ENCODE measurements at places on chromosomes 1 and 21. TPM values are rescaled to one million over a fixed set of nuclear protein-coding genes. Genes with fewer than 3 reads are reported as not detected.

- DNase-seq = no peak
Measured at GRCh38 chr1:203101813-203102634, 16.2 kb upstream of the MYOG start.

- no peak for DNase-seq
Measured at GRCh38 chr21:27422435-27422834, 455.5 kb upstream of the ADAMTS5 start.

DNA sequence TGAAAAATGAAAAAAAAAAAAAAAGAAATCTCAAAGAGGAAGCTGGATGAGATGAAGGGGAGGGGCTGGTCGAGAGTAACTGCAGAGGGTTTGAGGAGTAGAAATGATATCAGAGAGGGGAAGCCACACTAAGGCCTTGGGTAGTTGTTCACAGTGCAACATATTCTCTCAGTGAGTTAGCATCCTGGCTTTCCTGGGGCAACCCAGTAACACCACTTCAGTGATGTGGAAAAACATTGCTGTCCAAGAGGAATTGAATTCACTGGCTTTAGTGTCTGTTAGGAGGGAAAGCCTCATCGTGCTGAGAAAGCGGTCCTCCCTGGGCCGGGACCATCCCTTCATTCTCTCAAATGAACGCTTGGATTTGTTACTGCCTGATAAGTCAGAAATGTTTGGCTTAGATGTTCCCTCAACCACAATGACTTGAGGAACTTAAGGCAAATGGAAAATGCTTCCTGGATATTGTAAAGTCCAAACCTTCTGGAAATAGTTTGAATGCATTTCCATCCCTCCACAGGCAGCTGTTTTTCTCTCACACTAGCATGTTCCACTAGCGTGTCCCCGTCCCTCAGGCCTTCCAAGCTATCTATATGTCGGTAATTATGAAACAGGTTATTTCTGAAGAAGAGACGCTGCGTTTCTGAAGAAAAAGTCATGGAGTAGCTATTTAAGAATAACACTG, 12.2 kb downstream of the TGFB2 start:
- DNase-seq = no peak

The CYP4X1 gene
- total RNA-seq = not detected

The RPF1 gene
- total RNA-seq = 52.1 TPM

- DNase-seq = no peak
Measured at GRCh38 chr1:211613108-211613947, 34.4 kb upstream of the SLC30A1 start.

DNA sequence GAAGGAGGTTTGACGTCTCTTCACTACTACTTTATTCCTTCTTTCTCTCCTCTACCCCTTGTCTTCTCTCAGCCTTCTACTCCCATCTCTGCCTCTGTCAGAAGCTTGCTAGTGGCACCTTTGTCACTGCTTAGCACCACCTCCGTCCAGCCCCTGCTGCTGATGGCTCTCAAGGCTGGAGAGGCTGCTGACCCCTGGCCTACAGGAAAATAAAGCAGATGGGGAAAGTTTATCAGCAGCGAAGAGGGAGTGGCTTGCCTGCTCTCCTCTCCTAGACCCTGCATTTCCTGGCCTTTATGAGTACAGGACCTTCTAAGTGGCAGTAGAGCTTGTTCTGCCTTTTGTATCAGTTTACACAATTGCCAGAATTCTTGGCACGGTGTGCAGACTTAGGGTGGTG, 27.0 kb downstream of the PROX1 start:
- no peak for DNase-seq

DNA sequence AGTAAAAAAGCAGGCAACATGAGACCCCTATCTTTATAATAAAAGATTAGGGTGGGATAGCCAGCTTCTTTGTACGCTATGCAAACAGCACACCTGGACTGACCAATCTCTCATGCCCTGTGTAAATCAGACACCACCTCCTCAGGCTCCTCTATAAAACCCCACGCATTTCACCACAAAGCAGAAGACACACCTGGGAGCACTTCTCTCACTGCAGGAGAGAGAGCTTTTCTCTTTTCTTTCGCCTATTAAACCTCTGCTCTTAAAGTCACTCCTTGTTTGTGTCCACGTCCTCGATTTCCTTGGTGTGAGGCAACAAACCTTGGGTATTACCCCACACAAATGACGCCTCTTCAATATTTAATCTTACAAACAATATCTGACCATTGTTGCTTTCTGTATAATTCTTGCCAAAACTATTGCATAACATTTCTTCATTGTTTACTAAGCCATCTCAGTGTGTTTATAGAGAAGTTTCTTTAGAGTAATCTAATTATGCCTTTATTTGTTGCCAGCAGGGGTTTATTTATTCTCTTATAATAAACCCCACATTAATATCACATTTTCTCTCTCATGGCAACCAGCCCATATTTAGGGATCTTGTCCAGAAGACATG, 31.6 kb upstream of the NUF2 start:
- no peak for DNase-seq

The LIX1L gene
- total RNA-seq = 43.4 TPM

DNA sequence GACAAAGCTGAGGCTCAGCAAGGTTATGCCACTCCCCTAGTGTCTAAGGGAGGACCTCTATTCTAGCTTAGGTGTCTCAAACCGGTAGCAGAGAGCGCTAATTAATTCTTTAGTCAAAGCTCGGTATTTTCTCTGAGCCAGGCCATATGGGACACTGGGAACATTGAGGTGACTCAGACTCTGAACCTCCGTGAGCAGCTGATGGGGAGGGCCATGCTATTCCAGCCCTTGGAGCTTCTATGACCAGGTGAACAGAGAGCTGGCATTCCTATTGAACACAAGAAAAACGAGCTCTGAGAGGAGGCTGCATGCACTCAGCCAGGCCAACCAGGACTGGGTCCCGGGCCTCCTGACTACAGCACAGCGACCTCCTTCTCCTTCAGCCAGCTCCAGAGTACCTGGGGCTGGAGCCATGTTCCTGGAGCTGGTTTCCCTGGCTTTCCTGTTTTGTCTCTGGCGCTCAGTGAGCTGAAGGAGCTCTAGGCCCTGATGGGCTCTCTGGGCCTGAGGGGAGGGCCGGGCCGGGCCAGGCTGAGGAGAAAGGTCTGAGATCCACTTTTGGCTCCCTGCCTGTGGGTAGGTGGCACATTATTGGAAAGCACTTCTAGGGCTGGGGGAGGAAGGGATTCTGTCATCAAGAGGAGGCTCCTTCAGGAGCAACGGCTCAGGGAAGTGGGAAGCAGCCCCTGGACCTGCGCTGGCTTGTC, 37.0 kb downstream of the SLC9A1 start:
- DNase-seq = no peak

- DNase-seq = no peak
Measured at GRCh38 chr1:237171454-237172117, 129.6 kb downstream of the RYR2 start.

DNA sequence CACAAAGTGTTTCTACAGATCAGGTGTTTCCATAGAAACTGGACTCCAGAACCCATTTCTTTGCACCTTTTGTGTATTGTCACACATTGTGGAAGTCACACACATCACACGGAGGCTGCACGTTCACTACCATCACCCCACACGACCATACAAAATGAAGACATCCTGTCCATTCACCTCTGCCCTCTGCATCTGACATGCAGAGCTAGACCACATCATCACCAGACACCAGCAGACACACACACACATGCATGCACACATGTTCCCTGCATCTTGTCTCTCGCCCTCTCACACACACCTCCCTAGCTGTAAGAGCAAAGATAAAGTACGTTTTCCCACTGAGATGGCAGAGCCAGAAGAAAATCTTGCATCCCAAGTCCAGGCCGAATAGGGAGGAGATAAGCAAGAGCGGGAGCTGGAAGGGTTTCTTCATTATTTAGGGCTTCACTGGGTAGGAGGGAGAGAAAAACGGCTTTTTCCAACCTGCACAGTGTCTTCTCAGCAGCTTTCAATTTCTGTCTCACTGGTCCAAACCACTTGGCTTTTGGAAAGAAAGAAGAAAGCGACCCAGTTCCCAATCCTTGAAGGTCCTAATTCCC, 709 bp downstream of the PRELP start:
- DNase-seq = no peak

DNA sequence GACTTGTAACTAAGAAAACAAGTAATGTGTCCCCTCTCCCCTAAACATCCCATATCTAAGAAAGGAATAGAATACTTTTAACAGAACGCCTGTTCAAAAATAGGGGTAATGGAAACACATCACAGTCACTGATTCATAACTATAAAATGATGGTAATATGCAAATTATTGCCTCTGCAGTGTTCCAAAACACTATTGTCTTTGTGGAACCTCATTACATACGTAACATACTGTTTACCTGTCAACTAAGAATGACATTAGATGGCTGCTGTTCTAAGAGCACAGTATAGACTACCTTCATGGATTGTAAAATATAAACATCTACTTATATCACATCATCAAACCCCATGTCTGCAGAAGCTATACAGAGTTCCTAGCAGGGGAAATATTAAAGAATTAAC, 3.4 kb upstream of the BCL2L15 start:
- DNase-seq = no peak

The CACNA1S gene
- not detected for total RNA-seq

GRCh38 chr1:70072231-70072751, 133.1 kb downstream of the LRRC40 start:
- DNase-seq = no peak

DNA sequence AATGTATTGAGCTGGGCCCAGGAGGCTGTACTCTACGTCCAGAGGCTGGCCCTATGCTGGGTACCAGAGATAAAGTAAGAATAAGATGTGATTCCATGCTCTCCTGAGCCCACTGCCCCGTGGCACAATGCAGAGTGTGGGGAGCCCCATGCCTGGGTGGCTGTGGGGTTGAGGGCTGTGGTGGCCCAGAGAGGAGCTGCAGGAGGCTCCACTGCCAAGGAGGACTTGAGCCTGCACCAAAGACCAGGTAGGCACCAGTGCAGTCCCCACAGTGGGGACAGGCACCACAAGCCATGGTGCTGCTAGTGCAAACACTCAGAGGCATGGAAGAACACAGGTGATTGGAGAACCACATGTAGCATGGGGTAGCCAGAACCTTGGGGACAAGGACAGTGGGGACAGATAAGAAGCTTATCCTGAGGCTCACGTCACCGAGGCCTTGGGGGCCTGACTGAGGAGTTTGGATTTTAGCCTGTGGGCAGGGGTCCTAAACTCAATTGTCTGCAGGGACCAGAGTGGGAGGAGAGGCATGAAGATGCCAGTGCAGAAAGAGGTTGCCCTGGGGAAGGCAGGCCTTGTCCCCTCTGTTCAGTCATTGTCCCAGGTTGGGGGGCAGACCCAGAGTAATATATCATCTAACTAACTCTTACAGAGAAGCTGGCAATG, 21.9 kb upstream of the EPS8L3 start:
- DNase-seq = no peak

The ADCY10 gene
- total RNA-seq = 0.82 TPM

GRCh38 chr21:32499249-32500055, 85.9 kb downstream of the TCP10L start:
- DNase-seq = no peak

GRCh38 chr1:78475888-78476610, 14.7 kb upstream of the PTGFR start:
- DNase-seq = no peak

DNA sequence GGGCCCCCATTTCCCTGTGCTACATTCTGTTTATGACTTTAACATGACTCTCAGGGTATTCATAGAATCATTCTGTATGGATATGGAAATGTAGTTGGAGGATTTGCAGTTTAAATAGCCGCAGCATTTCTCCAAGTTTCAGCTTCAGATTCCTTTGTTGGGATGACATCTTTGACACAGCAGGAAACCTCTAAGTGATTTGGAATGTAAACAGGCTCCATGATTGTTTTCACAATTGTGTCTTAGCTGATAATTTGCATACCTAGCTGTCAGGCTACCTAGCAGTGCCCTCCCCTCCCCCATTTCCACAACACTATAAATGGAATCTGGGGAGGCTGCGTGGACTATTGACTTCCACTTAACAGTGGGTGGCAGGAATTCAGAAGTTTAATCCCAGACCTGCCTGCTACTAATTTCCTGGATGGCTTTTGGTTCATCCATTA, 290.2 kb downstream of the HLX start:
- no peak for DNase-seq

GRCh38 chr21:22280851-22281250, 1282.6 kb downstream of the NCAM2 start:
- DNase-seq = no peak

- no peak for DNase-seq
Measured at GRCh38 chr1:40553017-40553416, 21.6 kb downstream of the ZNF684 start.

The L1TD1 gene
- total RNA-seq = 0.09 TPM

GRCh38 chr1:113247355-113247754, 143.0 kb upstream of the MAGI3 start:
- no peak for DNase-seq

- DNase-seq = peak; percentile 31
Measured at GRCh38 chr21:15826147-15826780, 96.5 kb downstream of the USP25 start.

DNA sequence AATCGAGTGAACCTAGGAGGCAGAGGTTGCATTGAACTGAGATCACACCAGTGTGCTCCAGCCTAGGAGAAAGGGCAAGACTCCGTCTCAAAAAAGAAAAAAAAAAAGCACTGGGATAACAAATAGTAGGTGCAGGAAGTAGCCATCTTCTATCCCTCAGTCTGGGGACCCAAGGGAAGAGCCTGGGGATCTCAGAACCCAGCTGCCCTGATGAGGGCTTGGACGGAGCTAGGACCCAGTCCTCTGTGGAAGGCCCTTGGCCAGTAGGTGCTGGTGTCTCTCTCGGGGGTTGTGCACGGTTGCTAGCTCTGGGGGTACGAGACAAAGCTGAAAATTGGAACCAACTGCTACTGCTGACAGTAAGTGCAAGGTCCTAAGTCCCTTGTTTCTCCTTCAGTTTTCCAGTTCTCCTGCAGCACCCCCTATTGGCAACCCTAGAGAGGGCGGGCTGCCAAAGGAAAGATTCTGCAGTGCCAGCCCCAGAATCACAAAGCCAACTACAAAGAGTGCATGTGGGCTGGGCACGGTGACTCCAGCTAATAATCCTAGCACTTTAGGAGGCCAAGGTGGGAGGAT, 57.6 kb upstream of the KIF1B start:
- DNase-seq = peak; percentile 9

The GREM2 gene
- total RNA-seq = 1.6 TPM

GRCh38 chr1:78472851-78473496, 17.8 kb upstream of the PTGFR start:
- no peak for DNase-seq

DNA sequence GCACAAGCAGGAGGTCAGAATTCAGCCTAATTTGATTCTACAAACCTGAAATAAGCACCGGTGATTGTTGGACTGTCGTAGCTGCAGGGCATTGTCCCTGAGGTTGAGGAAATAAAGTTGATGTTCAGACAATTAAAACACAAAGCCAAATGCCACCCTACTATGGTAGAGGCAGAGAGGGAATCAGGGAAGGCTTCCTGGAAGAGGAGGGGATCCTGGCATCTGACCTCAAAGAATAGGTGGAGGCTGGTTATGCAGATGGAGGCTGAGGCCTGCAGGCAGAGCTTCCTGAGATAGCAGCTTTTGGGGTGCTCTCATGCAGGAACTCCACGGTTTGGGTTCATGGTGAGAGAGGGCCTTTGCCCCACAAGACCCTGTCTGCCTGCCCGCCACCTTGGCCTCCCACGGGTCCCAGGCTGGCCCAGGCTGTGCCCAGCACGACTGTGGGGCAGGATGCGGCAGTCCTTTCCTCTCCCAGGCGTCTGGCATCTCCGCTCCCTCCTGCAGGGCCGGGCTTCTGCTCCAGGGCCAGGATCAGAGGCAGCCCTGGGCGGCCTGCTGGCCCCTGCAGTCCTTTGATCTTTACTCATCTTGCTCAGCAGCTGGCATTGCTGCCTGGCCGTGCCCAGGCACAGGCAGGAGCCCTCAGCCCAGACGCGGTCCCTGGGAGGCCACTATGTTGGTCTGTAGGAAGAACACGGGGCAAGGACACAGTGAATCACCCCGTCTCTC, 134.1 kb upstream of the VAMP3 start:
- no peak for DNase-seq
